Activated effector memory CD4-positive, alpha-beta T cell treated with anti-CD3 and anti-CD28 coated beads, Interleukin-2, amount 50 U/mL, for 16 hours (primary cell): ENCODE measurements at places on chromosomes 5 and 9.

- DNase-seq, result no peak
Observed at GRCh38 chr9:21294364-21294774, 10.7 kb downstream of the IFNA5 start.

DNA sequence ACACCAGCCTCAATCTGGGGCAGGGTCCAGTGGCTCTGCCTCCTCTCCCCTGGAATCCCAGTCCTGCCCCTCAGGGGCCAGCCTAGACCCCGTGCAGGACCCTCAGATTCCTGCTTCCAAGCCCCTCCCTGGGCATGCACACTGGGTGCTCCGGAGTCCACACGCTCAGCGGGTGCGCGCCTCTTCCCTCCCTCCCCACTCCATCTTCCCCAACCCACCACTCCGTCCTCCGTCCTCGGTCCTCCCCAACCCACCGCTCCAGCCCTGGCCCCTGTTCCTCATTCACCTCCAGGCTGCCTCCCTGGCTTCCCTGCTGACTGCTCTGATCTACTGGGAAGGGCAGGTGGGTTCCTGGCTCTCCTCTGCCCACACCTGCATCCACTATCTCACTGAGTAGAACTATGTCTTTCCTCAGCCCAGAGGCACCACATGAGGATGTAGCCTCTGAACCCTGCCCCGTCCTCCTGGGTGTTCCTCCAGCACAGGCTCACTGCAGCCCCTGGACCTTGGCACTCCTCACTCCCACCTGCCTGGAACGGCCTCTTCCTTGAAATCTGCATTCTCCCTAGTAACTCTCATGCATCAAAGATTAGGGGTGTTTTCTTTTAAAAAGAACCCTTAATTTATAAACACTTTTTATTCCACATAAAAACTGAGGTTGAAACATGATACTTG is 92.8 kb downstream of the CAMSAP1 start:
- no peak for DNase-seq

GRCh38 chr9:123348317-123348992 is 7.5 kb upstream of the CRB2 start:
- DNase-seq, result no peak

DNA sequence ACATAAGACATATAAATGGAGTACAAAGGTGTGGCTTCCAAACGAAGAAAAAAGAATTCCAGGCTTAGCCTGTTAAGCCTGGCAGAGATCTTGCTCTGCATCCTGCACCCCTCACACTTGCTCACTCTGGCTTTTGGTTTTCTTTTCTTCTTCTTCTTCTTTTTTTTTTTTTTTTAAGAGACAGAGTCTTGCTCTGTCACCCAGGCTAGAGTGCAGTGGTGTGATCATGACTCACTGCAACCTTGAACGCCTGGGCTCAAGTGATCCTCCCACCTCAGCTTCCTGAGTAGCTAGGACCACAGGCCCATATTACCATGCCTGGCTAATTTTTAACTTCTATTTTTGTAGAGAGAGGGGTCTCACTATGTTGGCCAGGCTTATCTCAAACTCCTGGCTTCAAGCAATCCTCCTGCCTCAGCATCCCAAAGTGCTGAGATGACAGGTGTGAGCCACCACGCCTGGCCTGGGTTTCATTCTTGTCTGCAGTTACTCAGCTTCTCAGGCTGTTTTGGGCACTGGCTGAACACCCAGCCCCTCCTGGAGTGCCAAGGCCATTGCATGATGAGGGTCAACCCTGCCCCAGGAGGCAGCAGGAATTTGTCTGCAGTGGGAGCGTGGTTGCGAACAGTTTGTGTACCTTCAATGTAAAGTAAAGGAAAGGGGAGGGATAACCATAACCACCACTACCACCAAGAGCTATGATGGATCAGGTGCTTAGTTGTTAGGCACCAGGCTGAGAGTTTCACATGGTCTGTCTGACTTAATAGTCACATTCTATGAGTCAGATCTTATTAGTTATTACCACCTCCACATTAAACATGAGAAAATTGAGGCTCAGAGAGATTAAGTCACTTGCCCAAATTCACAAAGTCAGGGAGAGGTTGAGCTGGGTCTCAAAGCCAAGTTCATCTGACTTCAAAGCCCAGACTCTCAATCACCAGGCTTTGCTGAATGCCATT is 219.2 kb upstream of the PANK3 start:
- DNase-seq, result no peak

- no peak for DNase-seq
Observed at GRCh38 chr5:51033215-51033614, 350.0 kb upstream of the ISL1 start.

DNA sequence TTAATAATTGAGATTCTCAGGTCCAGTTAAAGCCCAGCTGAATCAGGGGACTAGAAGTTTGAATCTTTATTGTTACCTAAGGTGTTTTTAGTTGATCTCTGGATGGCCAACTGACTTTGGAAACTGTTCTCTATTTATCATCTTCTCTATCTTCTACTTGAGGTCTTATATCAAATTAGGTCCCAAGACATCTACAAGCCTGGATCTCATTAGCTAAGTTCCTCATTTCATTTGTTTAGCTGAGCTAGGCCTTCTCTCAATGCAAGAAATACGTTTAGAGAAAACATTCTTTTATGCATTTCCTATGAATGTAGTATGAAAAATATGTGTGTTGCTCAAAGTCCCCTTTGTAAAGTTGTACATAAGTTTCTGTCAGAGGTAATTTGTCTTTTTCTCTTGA is 196.6 kb downstream of the PTTG1 start:
- no peak for DNase-seq

- no peak for DNase-seq
Observed at GRCh38 chr9:98172604-98173003, 19.8 kb downstream of the CORO2A start.

DNA sequence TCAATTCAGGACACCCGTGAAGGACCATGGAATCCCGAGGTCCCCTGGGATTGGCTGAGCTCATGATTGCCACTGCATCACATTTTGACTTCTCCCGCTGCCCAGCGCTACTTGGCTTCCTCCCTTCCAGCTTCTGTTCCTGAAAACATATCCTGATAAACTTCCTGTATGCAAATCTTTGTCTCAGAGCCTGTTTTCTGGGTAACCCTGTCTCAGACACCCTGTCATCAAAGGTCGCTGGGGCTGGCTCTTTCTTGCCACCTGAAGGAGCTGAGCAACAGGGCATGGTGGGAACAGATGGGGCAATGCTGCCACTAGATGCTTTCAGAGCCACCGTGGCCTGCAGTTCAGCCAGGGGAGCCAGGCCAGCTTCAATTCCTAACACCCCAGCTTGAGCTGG is 154.3 kb upstream of the TBC1D2 start:
- no peak for DNase-seq

DNA sequence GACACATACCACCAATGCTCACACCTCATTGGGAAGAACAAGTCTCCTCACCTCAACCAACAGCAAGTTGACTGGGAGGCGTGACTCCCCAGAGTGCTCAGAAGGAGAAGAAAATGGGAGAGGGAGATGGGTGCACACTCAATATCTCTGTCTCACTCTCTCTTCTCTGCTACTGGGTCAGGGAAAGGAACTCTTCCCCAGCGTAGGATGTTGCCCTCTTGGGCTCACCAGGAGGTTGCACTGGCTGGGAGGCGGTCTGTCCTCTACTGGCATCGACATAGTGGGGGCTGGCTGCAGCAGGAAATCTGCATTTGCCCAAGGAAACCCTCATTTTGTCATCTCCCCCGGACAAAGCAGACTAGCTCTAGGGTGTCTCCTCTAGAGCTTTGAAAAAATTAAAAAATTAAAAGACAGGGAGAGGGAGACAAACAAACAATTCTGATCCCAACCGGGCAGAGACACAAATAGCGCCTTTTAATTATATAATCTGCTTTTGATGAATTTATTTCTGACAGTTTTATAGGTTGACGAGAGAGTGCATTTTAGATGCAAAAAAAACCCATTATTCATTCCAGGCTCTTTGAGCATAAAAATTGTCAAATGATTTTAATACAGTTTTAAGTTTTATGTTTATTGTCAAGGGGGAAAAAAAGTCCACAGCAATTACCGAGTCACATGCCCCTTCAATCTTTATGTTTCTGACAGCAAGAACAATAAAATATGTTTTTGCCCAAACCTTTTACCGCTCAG is 179.3 kb upstream of the MVB12B start:
- DNase-seq, result peak; percentile 22

DNA sequence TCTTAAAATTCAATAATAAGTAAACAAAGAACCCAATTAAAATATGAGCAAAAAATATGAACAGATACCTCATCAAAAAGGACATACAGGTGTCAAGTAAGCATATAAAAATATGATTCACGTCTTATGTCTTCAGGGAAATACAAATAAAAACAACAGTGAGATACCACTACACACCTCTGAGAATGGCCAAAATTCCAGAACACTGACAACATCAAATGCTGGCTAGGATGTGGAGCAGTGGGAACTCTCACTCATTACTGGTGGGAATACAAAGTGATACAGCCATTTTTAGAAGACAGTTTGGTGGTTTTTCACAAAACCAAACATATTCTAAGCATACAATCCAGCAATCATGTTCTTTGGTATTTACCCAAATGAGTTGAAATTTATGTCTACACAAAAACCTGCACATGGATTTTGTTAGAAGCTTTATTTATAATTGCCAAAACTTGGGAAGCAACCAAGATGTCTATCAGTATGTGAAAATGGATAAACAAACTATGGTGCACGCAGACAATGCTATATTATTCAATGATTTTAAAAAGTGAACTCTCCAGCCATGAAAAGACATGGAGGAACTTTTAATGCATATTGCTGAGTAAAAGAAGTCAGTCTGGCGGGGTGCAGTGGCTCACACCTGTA is 252.3 kb downstream of the NR3C1 start:
- no peak for DNase-seq

DNA sequence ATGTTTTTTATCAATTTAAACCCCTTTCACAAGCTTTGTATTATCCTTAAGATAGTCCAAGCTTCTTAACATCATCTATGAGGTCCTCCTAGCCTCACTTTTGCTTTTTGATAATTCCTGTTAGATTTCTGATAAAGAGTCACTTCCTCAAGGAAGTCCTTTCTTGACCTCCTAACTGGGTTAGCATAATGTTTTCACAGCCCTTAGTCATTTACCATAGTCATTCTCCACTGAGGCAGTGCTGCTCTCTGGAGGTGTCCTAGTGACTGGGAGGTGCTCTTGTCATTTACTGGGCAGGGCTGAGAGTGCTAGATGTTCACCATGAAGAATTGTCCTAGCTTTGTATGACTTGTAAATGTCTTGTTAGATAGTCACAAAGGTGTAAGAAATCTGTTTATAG is 26.4 kb downstream of the TNPO1 start:
- DNase-seq, result no peak

DNA sequence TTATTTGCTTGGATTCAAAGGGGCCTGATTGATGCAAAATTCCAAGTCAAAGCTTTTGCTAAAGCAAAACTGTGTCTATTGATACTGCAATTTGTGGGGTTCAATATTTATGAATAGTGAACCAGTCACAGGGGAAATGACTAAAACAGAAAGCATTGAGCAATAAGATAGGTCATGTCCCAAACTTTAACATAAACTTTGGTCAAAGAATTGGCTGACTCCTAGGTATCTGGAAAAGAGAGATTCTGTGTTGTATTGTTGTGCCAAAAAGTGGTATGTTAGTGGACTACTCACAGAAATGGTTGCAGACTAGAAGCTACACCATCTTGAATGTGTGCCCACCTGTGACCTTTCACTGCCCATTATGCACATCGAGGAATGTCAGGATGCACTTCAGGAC is 585.5 kb upstream of the RGMB start:
- no peak for DNase-seq

- no peak for DNase-seq
Observed at GRCh38 chr5:143195491-143195890, 208.0 kb downstream of the NR3C1 start.

- DNase-seq, result peak; percentile 89
Observed at GRCh38 chr9:89422151-89422975, 75.5 kb downstream of the SEMA4D start.

DNA sequence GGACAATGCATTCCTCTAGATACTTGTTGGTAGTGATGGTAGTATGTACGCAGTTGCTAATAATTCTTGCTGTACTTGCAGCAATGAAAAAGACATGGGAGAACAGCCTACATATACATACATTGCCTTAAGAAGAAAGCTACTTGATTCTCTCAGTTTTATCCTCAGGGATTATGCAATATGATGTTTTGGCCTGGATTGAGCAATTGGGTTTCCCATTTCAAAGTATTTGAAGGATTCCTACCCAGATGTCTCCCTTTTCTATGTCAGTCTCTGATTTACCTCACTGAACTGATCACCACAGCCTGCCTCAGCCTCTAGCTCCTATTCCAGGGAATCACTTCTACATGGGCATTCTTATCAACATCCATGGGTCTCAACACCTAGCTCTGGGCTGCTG is 210.1 kb upstream of the CDH10 start:
- no peak for DNase-seq

GRCh38 chr9:123267481-123268198 is 746 bp downstream of the STRBP start:
- no peak for DNase-seq

- no peak for DNase-seq
Observed at GRCh38 chr9:19642256-19642655, 146.6 kb downstream of the SLC24A2 start.

DNA sequence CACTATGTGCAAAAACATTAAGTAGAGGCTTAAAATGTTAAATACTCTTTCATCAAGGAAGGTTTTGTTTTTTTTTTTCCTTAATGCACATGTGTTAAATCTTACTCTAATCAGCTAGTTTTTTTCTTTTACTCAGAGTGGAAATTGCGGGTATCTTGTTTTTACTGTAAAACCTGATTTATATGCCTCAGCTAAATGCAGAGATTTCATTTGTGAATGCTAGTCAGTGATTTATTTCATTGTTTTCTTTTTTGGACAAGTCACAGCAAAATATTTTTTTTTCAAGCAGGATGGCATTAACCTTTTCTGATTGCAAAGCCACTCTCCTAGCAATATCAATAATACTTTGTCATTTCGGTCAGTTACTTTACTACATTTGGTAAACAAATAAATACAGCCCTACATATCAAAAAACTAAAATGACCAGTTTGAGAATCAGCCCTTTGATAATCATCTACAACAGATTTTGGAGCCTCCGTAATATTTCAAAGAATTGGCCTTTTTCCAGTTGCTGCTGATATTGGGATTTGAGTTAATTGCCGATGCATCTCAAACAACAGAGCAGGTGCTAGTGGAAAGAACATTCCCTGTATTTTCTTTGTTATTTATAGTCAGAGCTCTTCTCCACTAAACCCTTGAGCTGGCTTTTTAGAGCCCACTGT is 579.2 kb upstream of the ZNF608 start:
- DNase-seq, result no peak

- DNase-seq, result peak; percentile 55
Observed at GRCh38 chr5:178398901-178399700, 166.5 kb upstream of the PHYKPL start.

DNA sequence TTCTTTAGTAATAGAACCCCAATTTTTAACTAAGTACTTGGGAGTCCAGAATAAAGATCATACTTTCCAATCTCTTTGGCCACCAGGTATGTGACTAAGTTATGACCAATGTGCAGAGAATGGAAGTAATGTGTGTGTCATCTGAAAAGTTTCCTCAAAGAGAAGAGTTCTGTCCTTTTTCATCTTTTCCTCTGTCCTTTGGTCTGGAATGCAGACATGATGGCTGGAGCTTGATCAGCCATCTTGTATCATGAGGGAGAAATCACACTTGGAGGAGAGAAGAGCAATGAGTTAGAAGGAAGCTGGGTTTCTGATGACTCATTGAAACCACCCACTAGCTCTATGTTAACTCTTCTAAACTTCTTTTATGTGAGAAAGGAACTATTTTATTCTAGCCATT is 5.5 kb upstream of the CPEB4 start:
- DNase-seq, result no peak

GRCh38 chr5:176633598-176633997 is 3.1 kb downstream of the EIF4E1B start:
- DNase-seq, result no peak

GRCh38 chr5:109614981-109615380 is 74.7 kb upstream of the MAN2A1 start:
- no peak for DNase-seq

- DNase-seq, result no peak
Observed at GRCh38 chr9:87588339-87588738, 90.7 kb downstream of the DAPK1 start.
